ENCODE measurements at places on chromosomes 7 and 10.

DNA sequence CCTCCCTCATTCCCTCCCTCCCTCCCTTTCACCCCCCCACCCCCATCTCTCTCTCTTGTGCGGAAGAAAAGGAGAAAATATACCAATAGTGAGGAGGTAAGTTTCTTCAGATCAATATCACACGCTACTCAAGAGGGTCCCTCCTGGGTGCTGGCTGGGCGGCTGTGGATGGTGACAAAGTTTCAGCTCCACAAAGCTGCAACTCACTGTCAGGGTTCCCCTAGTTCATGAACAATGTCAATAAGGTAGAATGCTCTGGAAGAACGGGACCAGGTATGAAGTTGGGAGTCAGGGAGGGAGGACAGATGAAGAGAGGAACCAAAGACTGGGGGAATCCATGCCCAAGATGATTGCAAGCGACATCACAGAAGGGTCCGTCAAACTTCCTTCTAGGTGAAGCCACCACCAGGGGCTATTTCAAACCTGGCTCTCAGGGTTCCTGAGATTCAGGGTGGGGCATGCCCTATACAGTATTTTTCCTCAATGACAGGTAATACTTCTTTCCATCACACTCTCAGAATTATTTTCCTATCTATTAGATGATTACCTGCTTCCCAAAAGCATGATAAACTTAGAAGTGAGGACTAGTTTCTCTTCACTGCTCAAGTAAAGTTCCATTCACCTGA lies 1.4 kb upstream of the PDE1C start:
- no peak for DNase-seq

- no peak for DNase-seq
Measured at GRCh38 chr10:21531164-21531563, 2.9 kb upstream of the MLLT10 start.

GRCh38 chr10:76882245-76882644 lies 755.4 kb downstream of the KCNMA1 start:
- no peak for DNase-seq

DNA sequence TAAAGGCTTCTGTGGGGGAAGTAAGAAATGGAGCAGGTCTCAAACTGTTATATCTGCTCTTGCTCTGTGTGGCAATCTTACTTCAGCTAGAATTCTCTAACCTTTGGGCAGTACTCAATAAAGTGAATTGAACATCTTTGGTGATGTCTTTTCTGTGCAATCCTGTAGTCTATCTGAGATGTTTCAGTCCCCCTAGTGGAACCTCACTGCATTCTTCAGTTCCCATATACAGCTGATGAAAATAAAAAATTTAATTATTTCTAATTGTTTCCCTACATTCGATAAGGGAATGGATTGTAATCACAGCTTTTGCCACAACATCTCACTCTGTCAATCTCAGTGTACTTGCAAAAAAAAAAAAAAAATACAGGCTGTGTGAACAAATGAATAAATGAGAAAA lies 522.6 kb downstream of the DNAJB9 start:
- DNase-seq: no peak

GRCh38 chr7:5695727-5696345 lies 85.6 kb downstream of the RNF216 start:
- DNase-seq: no peak

DNA sequence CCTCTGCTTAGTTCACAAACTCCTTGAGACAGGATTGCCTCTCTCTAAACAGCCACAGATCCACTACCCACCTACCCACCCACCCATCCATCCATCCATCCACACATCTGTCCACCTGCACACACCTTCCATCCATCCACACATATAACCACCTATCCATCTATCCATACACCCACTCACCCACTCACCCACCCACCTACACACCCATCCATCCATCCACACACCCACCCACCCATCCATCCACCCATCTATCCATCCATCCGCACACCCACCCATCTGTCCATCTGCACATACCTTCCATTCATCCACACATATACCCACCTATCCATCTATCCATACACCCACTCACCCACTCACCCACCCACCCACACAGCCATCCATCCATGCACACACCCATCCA lies 9.7 kb downstream of the TECPR1 start:
- DNase-seq: no peak

DNA sequence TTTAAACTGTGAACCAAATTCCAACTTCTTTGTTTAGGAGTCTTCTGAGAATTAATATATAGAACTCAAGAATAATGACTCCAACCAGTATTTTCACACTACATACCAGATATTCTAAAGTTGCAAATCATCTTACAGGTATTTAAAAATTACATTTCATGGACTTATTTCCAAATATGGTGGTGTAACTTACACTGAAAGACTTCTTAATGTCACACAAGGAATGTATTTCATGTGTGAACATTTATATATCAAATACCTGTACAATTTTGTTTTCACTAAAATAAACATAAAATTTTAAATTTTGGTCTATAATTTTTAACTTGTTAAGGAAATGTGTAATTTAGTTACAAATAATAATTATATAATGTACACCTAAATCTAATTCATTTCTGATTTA lies 2.6 kb upstream of the CDK6 start:
- DNase-seq: no peak

GRCh38 chr7:137670222-137671064 lies 176.3 kb downstream of the DGKI start:
- DNase-seq: no peak

GRCh38 chr10:7233259-7233991 lies 177.4 kb downstream of the SFMBT2 start:
- DNase-seq: no peak

GRCh38 chr7:7018290-7018689 lies 164.1 kb upstream of the C1GALT1 start:
- DNase-seq: no peak

DNA sequence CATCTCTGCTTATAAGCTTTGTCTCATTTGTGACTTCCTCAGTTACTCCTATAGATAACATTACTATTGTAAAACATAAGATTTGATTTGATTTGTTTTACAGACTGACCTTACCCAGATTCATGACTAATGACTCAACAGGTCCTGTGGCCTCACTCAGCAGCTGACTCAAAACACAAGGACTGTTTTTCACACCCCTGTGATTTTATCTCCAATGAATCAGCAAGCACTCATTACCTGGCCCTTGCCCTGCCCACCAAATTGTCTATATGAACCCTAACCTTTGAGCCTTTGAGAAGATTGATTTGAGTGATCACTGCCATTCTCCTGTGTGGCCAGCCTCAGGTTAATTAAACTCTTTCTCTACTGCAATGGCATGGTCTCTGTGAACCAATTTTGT lies 1064.6 kb upstream of the LRRTM3 start:
- DNase-seq: no peak

GRCh38 chr7:37052705-37053104 lies 328.4 kb upstream of the AOAH start:
- DNase-seq: peak; percentile 67

DNA sequence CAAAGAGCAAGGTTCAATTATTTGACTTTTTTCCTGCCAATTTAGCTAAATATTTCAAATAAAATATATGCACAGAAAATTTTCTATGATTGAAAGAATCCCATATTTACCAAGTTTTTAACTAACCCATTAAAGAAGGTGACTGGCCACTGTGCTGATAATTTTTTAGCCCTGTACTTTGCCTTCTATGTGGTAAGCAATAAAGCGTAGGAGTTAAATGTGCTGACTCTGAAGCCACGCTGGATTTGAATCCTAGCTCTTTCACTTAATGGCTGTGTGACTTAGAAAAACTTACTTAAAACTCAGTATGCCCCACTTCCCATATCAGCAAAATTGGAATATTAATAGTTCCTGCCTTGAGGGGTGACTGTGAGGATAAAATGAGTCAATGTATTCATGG lies 82.1 kb downstream of the NEUROD6 start:
- DNase-seq: no peak

Data from SW480 (cell line).